AG09309 (cell line): ENCODE measurements at places on chromosomes 7 and 10.

GRCh38 chr10:3691482-3691881 lies 93.5 kb downstream of the KLF6 start:
- no peak for DNase-seq

DNA sequence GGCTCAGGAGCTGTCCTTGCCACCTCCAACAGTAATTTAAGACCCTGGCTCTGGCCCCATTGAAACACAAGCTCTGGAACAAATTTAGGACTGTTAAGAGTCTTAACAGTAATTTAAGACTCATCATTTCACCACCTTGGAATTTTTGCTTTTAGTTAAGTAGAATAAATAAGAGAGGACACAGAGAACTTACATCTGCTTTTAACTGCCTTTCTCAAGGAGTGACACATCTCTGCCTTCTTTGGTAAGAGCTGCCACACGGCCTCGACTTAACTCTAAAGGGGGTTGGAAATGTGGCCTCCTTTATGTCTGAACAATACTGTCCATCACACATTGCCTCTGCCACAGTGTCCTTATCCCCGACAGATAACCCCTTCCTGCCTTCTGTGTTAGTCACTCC lies 77.9 kb downstream of the HERPUD2 start:
- no peak for DNase-seq

GRCh38 chr10:112917681-112918080 lies 32.4 kb upstream of the TCF7L2 start:
- DNase-seq: no peak

- no peak for DNase-seq
Observed at GRCh38 chr10:71804077-71804476, 30.8 kb upstream of the VSIR start.

GRCh38 chr7:135661311-135662122 lies 797 bp upstream of the STMP1 start:
- DNase-seq: no peak

GRCh38 chr10:88313878-88314277 lies 269.2 kb downstream of the RNLS start:
- no peak for DNase-seq

DNA sequence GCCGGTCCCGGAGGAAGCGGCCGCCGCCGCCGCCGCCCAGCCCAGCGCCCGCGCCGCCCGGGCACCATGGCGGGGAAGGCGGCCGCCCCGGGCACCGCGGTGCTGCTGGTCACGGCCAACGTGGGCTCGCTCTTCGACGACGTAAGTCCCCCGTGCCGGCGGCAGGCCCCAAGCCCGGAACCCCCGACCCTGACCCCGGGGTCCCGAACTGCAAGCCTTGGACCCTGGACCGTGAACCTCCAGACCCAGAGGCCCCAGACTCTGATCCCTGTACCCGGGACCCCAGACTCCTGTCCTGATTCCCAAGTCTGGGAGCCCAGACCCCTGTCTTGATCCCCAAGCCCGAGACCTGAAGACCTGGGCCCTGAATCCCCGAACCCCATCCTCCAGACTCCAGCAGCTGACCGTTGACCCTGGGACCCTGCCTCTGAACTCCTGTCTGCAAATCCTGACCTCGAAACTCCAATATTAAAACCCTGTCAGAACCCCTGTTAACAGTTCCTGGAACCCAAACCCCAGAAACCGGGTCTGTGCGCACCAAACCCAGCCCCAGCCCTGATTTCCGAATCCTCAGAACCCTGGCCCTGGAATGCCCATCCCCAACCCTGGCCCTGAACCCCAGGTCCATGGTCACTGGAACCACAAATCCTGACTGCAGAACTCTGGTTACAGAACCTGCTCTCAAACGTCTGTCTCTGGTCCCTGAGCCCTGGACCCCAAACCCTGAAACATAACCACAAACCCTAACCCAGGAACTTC lies 623 bp downstream of the INPP5A start:
- no peak for DNase-seq

GRCh38 chr7:101453617-101454016 lies 90.9 kb downstream of the COL26A1 start:
- no peak for DNase-seq
